ENCODE measurements at places on chromosomes 2 and 18. TPM values are rescaled to one million over a fixed set of nuclear protein-coding genes. Genes with fewer than 3 reads are reported as not detected.

DNA sequence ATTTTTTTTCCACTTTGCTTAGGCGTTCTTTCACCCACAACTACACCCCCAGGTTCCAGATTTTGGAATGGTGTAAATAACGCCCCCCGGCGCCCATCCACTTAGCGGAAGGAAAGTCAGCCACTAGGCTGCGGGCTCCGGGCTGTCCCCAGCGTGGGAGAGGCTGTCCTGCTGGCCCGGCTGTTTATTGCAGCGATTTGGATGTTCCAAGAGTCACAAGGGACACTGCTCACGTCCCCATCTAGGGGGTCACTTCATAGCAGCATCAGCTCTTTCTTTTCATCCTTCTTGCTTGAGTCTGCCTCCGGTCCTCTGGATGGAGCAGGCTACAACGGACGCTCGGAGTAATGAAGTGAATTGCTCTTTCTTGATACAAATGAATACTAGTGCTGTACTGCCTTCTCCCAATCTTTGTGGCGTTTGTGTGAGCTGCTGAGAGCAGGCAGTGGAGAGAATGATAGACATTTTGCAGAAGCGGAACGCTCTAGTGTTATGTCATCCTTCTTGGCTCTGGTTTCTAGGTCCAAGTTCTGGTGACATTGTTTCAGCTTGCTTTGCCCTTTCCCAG, 50.7 kb upstream of the PAIP2B start:
- DNase-seq = no peak

Gene CNGA3
- under 0.01 TPM for total RNA-seq

DNA sequence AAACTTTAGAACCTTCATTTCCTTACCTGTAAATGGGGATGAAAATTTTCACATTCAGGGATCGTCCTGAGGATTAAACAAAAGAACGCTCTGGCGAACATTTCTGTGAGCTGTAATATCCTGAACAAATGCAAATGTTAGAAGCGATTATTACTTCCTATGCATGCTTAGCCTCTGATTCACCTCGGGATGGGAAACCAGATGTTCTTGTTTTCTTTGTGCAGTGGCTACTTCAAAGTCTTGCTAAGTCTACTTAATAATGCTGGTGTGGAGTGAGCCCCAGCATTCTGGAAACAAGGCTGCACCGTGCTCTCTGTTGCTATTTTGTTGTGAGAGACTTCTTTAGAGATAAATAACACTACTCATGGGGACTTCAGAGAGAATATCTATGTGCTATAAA, 119.1 kb upstream of the PELI1 start:
- no peak for DNase-seq

DNA sequence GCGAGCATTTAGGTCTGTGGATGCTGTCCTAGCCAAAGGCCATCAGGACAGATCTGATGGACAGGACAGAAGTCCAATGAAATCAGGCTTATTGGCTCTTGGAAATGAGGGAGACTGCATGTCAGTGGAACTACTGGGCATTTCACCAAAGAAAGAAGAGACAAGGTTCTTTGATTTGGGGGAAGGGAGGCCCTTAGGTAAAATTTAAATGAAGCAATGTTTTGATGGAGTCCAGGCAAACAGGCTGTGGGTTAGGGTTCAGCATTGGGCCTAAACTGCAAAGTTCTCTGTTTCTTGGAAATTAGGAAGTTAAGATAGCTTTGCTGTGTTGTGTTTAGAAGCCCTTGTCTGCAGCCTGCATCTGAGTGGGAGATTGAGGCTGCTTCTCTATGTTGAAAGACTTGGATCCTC, 31.6 kb upstream of the RNF149 start:
- no peak for DNase-seq

Gene RAB6C
- total RNA-seq = 3.2 TPM

Gene PCARE
- not detected for total RNA-seq

Gene SPP2
- total RNA-seq = not detected

DNA sequence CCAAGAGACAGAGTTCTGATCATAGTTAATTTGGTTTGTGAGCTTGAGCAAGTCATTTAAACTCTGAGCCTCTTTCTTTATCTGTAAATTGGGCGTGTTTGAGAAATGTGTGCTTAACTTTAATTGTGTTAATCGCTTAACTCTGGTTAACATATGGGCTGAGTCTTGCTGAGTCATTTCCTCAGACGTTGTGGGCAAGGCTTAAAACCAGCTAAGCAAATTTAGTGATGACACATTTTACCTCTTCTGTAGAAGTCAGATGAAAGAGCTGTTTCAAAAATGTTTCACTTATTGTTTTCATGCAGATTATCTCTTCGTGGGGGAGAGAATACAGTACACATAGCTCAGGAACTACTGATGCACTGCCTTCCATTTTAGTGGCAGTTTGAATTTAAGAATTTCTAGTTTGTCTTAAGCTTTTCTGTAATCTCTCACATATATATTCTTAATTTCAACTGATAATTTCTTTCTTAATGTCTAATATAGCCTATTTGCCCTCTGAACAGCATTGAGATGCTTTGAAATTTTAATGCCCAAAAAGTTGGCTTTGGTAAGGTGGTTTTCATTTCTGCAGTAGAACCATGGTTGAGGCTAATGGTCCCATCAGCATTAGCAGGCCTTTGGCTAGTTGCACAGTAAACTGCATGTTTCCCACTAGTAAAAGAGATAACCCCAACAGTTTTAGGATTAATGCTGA, 34.9 kb downstream of the RAB10 start:
- DNase-seq = no peak

- DNase-seq = no peak
Measured at GRCh38 chr2:12495247-12495868, 221.4 kb upstream of the TRIB2 start.

- DNase-seq = no peak
Measured at GRCh38 chr2:2566396-2567323, 235.6 kb upstream of the MYT1L start.

DNA sequence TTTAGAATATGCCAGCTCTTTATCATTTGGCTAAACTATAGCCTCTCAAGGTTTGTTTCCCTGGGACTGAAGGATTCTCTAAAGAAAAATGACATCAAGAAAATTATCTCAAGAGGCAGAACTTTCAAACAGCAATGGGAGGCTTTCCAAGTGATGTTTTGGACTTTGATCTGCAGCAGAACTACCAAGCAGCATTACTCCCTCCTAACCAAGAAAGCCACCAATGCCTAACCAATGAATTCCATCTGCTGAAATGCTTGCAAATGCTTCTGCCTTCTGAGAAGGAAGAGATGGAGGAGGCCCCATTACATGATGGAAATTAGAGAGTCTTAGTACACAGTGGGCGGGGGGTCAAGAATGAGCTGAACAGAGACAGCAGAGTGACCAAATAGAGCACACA, 95.1 kb upstream of the SLC35G4 start:
- no peak for DNase-seq

Gene SOX11
- 0.33 TPM for total RNA-seq

- DNase-seq = no peak
Measured at GRCh38 chr2:140063356-140063755, 1283.2 kb upstream of the NXPH2 start.

DNA sequence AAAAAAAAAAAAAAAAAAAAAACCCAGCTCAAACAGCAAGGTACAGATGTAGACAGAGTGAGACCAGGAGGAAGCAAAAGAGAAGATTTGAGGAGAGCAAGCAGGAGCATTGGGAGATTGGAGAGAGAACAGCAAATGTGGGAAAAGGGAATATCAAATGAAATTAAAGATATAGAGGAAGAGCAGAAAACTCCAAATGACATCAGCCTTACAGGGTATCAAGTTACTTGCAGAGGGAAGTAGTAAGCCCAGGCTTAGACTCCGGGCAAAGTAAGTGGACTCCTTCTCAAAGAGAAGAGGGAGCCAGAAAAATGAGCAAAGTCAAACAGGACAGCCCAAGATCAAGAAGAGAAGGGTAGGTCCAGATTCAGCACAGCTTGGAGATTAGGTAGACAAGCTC, 93.3 kb upstream of the PPP1CB start:
- DNase-seq = no peak

Gene SLC19A3
- total RNA-seq = 29.9 TPM

Gene LCT
- not detected for total RNA-seq

- DNase-seq = no peak
Measured at GRCh38 chr2:33215299-33215698, 261.1 kb upstream of the RASGRP3 start.

Gene SKA1
- not detected for total RNA-seq

GRCh38 chr2:67548317-67549201, 151.4 kb downstream of the ETAA1 start:
- DNase-seq = no peak

GRCh38 chr18:67549946-67550345, 33.4 kb upstream of the DSEL start:
- DNase-seq = no peak

Gene FAP
- 14.4 TPM for total RNA-seq

DNA sequence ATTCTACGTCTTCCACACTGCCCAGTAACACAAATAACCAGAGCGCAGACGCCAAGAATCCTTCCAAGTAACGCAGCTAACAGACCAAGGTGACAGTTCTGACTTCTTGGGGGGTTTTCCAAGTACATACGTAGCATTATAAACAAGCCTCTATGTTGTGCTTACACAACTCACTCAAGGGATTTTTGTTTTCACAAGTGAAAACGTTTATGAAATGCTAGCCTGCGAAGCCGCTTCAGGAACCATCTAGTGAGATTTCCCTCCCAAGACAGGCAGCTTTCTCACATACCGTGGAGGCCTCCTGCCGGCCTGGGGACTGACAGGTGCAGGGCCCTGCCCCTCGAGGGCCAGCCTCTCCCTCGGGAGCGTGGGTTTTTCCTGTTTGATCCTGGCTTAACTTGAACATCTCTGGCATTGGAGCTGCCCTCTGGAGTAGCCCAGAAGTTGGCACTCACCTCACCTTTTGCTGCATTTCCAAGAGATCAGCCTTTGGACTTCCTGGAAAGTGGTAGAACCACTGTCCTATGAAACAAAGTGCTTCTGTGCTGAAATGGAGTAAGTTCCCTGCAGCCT, 151.1 kb downstream of the MBP start:
- DNase-seq = no peak

- DNase-seq = no peak
Measured at GRCh38 chr18:72648079-72648478, 103.9 kb upstream of the CBLN2 start.

GRCh38 chr2:100936972-100937542, 65.0 kb upstream of the RPL31 start:
- no peak for DNase-seq

- DNase-seq = no peak
Measured at GRCh38 chr2:216319771-216320170, 52.5 kb downstream of the MARCHF4 start.
